ENCODE measurements at places on chromosomes 3 and 15.
A peak's percentile ranks its signal among the peaks of the same experiment; 100 is the strongest.

- no peak for DNase-seq
Measured at GRCh38 chr3:194083637-194084224, 52.2 kb upstream of the HES1 start.

GRCh38 chr3:53236112-53236841 lies 19.5 kb downstream of the TKT start:
- DNase-seq, result no peak

- DNase-seq, result no peak
Measured at GRCh38 chr3:78495301-78495700, 1272.5 kb downstream of the ROBO1 start.

DNA sequence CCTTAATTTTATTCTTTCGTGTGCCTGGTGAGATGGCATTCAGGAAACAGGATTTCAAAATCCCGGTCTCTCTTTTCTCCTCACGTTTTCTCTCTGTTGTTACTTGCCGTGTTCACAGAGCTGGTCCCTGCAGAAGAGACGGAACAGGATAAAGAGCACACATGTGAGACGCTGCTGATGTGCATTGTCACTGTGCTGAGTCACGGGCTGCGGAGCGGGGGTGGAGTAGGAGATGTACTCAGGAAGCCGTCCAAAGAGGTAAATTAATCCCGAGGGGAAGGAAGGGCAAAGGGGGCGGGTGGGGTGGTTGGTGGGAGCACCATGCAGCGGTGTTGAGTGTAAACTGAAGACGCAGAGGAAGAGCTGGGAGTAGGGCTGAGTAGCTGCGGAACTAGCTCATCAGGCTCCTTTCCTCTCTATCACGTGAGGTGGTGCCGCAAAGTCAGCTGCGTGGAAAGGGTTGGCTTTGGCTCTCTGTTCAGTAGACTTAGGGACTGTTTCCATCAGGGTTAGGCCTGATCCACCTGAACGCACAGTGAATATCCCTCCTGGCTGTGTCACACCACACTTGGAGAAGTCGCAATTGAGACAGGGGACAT lies 164.8 kb upstream of the BHLHE40 start:
- no peak for DNase-seq

DNA sequence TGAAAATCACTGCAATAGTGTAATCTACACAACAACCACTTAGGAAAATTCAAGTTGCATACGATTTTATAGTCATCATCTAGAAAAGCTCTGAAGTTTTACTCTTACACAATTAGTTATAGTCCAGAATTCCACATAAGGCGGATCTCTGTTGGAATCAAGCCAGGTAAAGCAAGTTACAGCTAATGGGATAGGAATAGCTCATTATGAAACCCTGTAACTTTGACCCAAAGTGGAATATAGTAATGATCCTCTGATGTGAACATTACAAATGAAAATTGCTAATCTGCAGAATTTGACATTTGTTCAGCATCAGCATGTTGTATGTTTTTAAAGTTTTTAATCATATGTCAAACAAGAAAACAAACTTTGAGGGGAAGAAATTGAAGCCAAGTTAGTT lies 4.4 kb downstream of the CERS3 start:
- no peak for DNase-seq

DNA sequence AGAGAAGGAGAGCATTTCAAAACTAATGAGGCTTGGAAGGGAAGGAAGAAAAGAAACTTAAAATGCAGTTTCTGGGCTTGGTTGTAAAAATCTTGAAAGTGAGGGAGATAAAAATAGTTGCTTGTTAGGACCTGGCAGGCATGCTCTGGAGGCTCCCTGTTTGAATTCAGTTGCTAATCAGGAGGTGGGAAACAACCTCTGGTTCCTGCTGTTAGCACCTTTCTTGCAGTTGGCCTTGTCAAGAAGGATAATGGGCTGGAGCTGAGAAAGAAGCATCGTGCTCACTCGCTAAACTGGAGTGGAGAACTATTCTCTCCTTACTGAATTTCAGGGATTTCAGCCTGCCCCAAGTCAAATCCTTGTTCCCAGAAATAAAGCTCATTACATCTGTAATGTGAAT lies 23.4 kb downstream of the SNAPC5 start:
- DNase-seq, result no peak

GRCh38 chr15:55618387-55618786 lies 30.2 kb upstream of the PYGO1 start:
- no peak for DNase-seq

- no peak for DNase-seq
Measured at GRCh38 chr15:57609805-57610529, 18.3 kb downstream of the MYZAP start.

DNA sequence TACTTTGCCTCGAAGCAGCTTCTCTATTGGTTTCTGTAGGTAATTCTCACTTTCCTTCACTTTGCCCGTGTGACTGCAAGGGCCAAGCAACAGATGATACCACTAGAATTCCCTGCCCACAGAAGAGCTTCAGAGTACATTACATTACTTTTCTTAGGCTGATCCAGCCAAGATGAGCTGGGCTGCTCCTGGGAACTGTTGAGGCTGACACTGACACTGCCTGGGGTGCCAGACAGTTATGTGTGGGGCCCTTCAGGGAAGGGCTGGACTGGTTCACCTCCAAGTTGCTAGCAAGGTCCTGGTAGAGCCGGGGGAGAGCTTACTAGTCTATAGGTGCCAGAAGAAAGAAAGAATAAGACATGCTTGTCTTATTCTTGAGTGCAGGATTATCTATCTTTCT lies 19.0 kb downstream of the GORASP1 start:
- DNase-seq, result no peak

GRCh38 chr3:7504886-7505775 lies 644.2 kb downstream of the GRM7 start:
- DNase-seq, result no peak

DNA sequence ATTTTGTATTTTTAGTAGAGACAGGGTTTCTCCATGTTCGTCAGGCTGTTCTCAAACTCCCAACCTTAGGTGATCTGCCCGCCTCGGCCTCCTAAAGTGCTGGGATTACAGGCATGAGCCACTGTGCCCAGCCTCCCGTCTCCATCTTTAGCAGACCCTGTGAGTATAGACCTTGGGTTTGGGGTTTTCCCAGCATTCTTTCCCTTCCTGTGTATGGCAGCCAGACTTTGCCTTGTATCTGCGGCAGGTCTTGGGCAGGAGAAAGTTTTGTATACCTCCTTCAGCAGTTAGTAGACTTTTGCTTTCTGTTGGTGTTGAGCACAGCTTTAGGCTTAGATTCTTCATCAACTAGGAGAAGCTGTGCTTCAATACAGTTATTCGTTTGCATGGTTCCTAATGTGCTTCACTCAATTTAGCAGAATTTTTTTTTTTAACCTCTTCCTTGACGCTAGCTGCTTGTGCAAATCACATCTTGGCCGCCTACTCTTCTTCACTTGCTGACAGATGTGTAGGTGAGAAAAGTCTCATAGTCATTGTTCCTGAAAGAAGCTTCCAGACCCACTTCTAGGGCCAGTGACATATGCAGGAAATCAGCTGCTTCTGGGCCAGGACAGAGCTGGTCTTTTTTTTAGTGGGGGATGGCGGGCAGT lies 38.4 kb downstream of the MAP2K1 start:
- no peak for DNase-seq

DNA sequence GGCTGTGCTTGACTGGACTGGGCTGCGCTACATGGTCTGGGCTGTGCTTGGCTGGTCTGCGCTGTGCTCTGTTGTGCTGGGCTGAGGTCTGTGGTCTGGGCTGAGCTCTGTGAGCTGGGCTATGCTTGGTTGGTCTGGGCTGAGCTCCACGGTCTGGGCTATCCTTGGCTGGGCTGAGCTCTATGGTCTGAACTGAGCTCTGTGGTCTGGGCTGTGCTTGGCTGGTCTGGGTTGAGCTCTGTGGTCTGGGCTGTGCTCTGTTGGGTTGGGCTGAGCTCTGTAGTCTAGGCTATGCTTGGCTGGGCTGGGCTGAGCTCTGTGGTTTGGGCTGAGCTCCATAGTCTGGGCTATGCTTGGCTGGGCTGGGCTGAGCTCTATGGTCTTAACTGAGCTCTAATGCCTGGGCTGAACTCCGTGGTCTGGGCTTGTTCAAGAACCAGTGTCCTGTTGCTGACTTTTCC lies 92.0 kb downstream of the PLXNA1 start:
- no peak for DNase-seq

- DNase-seq, result peak; percentile 34
Measured at GRCh38 chr15:48861813-48862431, 16.0 kb upstream of the EID1 start.

DNA sequence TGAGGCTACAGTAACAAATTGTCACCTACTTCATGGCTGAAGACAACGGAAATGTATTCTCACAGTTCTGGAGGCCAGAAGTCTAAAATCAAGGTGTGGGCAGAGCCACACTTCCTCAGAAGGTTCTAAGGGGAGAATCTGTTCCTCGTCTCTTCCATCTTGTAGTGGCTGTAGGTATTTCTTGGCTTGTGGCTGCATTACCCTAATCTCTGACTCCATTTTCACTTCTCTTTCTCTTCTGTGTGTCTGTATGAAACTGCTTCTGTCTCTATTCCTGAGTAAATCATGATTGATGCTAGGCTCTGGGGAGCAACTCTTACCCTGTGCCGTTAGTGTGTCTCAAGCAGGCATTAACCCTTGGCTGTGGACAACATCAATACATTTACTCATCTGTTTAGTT lies 164.7 kb downstream of the SQOR start:
- no peak for DNase-seq

- no peak for DNase-seq
Measured at GRCh38 chr3:72901840-72902239, 14.0 kb downstream of the GXYLT2 start.

DNA sequence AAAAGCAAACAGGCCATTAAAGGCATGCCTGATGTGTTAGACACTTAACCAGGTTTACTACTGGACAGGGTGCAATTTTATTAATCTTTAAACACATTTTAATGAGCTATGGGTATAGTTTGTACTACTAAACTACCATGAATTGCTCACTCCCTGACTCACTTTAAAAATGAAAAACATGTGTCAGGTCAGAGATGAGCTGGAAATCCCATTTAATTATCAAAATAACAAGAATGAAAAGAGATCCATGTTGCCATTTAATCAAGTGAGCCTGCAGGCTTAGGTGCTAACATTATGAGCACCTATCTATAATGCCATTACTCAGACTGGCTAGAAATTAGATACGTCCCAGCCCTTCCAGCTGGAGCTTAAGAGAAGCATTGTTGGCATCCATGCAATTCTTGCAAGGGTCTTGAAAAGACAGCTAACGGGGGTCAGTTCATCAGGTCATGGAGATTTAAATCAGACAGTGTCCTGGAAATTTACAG lies 224.4 kb downstream of the THRB start:
- DNase-seq, result no peak

- no peak for DNase-seq
Measured at GRCh38 chr15:82186719-82187406, 75.7 kb downstream of the EFL1 start.

- no peak for DNase-seq
Measured at GRCh38 chr15:77597804-77598453, 34.8 kb downstream of the LINGO1 start.

DNA sequence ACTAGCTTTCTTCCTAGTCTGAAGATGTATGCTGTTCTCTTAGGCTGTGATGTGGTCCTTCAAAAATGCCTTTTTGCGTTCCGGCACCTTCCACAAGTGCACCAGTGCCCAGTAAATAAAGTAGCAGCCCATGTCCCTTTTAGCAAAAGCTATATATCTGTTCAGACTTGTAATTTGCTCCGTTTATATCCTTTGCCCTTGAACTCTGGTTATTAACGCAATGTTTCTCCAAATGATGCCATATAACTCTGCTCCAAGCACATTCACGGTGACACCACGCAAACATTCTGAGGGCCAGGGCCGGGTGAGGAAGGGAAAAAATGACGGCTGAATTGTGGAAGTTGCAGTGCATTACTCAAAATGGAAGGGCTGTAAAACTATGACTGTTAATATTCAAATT lies 1001.1 kb upstream of the NR2F2 start:
- DNase-seq, result no peak

DNA sequence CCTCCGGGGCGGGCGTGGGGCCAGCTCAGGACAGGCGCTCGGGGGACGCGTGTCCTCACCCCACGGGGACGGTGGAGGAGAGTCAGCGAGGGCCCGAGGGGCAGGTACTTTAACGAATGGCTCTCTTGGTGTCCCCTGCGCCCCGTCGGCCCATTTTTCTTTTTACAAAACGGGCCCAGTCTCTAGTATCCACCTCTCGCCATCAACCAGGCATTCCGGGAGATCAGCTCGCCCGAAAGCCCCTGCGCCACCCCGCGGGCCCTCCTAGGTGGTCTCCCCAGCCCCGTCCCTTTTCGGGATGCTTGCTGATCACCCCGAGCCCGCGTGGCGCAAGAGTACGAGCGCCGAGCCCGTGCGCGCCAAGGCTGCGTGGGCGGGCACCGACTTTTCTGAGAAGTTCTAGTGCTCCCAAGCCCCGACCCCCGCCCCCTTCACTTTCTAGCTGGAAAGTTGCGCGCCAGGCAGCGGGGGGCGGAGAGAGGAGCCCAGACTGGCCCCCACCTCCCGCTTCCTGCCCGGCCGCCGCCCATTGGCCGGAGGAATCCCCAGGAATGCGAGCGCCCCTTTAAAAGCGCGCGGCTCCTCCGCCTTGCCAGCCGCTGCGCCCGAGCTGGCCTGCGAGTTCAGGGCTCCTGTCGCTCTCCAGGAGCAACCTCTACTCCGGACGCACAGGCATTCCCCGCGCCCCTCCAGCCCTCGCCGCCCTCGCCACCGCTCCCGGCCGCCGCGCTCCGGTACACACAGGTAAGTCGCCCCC lies at the start of gene THBS1:
Gene THBS1, plus strand, starts transcription at position 595 of the 757 bp plus-strand sequence. CDS start 779 bp downstream, outside the sequence.
- DNase-seq, result peak; percentile 40

DNA sequence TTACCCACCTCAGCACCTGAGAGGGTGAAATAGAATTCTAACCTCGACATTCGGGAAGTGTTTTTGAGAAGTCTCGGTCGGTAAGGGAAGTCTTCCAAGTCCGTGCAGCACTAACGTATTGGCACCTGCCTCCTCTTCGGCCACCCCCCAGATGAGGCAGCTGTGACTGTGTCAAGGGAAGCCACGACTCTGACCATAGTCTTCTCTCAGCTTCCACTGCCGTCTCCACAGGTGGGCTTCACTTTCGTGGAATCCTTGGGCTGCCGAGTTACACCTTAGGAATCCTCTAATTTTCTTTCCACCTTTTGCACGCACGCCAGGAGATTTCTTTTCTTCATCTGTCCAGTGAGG lies 775 bp downstream of the CCNDBP1 start:
- DNase-seq, result no peak

- DNase-seq, result no peak
Measured at GRCh38 chr3:10780243-10780642, 35.8 kb upstream of the SLC6A11 start.

DNA sequence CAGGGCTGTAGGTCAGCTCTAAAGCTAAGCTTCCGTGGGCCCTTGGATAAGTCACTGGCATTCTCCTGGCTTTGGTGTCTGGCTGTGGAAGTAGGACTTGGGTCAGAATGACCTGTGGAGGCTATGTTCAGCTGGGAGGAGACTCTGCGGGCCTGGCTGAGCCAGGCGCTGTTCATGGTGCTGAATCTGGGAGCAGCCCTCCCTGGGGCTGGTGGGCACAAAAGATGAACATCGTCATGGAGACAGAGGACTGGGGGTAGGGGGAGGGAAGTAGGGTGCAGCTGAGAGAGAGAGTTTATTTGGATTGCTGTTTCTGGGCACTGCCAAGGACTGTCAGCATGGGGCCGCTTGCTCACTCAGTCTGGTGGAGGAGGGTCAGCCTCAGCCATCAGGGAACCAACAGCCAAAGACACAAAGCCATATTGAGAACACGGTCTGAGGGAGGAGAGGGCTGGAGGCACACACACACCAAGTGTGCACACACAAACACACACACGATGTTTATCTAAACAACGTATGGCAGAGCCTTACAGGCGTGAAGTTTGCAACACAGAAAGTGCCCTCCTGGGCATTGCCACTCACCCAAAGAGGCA lies 120.7 kb upstream of the LINGO1 start:
- DNase-seq, result no peak
